Dermis microvascular lymphatic vessel endothelial cell (primary cell): ENCODE measurements at places on chromosomes 16 and 17.

- peak; percentile 73 for DNase-seq
These were observed 1.5 kb downstream of the PHLPP2 start for GRCh38 chr16:71722801-71723536.

GRCh38 chr16:12225806-12226465 is 249.4 kb downstream of the SNX29 start:
- no peak for DNase-seq

DNA sequence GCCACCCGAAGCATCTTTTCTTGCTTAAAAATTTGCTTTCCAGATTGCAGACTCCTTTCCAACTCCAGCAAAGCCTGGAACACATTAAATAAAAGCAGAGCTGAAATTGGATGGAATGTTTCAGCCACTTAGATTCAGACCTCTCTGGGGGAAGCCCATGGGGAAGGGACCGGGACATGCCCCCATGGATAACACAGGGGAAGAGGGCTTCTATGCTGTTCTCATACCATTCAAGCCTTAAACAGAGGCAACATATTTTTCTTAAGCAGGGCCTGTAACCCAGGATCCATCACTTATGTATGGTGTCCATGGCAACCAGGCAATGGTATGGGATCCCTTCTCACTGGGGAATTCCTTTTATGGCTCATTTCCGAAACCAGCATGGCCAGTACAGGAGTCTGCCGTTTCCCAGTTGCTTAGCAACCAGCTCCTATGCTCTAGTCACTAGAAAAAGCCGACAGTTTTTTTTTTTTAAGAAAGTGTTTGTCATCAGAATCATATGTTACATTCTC is 62.0 kb upstream of the MARCHF10 start:
- peak; percentile 16 for DNase-seq

- DNase-seq, result no peak
These were observed 201.7 kb downstream of the NPIPB11 start for GRCh38 chr16:29204806-29205135.

DNA sequence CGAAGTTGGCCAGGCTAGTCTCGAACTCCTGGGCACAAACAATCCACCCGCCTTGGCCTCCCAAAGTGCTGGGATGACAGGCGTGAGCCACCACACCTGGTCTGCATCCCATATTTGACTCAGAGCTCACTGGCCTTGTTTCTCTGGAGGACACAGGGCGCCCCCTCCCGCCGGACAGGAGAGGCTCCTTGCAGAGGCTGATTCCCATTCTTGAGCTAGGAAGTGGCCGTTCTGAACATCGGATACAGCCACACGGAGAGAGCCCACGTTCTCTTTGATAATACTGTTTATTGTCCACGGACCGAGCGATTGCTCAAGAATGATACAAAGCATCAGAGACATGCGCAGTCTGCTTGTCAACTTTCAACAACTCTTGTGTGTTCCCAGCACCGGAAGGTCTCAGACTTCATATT is 12.1 kb upstream of the USP36 start:
- no peak for DNase-seq

- no peak for DNase-seq
These were observed 1.0 kb downstream of the SSTR2 start for GRCh38 chr17:73165616-73166404.

DNA sequence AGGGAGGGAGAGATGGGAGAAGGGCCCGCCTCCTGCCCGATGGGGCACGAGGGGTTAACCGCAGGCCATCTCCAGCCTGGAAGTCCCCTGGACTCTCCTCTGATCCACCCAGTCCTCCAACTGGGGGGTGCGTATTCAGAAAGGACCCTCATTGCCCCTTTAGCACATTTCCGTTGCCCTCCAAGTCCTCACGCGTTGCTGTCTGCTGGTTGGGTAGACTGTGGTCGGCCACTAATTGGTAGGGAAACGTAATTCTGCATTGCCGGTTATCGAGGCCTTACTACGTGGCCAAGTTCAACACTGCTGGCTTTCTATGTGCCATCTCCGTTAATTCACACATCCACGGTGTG is 103.4 kb downstream of the FOXL1 start:
- DNase-seq, result no peak

GRCh38 chr17:55427587-55427882 is 5.9 kb upstream of the MMD start:
- DNase-seq, result no peak

DNA sequence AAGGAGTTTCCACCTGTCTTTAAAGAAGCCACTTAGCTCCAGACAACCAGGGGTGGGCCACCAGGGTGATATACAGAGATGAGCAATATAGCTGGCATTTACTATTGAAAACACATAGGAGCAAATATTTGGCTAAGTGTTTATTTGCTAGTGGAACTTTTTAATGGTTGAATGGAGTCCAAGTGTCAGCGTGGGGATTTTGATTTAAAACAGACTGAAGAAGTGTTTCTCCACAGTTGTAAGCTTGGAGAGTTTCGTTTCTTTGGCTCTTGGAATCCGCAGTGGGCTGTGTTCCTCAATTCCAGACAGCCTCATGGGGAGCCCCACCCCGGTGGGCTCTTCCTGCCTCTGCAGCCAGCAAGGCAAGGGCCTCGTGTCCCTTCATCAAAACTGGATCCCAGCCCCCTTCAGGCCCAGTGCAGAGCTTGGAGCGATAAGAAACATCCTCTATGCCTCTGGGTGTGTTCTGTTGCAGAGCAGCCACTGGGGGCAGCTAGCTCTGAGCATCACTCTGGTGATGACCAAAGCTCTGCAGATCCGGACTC is 36.1 kb downstream of the NOG start:
- DNase-seq, result no peak

DNA sequence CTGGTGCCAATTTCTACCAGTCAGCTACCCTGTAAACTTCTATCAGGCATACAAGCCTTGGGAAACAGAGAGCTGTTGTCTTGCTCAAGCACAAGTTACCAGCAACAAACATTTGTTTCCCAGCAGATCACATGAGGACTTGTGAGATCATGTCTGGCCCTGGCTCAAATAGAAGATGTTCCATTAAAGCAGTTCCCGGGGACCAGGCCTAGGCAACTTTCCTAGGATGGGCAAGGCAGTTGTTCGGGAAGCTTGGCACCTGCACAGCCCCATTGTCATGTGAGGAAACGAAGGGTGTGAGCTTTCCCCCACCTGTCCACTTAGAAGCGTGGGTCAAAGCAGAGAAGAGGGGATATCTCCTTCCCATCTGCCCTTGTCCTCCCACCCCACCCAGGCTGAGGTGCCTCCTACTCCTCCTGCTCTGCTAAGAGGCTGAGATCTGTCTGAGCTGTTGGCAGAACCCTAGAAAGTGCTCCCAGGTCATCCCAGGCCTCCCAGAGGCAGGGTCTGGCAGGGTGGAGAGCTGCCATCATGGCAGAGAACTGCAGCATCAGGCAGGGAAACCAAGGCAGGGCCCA is 11.2 kb upstream of the SLC47A2 start:
- DNase-seq, result peak; percentile 80

DNA sequence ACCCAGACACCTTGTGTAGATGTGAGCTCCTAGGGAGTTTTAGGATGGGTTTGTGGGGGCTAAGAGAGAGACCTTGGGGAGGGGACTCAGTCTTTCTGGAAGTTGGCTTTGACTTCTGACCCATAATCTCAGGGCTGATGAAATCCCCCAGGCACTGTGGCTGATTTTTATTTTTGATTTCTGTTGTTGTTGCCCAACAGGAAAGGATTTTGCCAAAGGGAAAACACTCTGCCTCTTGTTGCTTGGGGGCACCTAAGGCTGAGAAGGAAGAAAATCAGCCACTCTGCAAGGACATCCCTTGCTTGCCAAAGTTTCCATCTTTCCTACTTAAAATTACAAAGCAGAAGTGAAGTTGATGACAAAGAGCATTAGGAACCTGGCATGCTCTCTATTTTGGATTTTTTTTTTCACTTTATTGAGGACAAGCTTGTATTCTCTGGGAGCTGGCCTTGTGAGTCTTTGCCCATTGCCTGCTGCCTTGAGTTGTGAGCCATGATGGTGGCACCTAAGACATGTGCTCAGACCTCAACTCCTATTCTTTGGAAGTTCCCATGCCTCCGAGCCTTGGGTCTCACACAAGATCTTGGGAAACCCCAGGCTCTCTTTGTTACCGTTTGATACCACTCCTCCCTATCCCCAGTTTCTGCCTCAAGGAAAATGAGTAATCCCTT is 3.2 kb upstream of the C1QTNF1 start:
- no peak for DNase-seq

DNA sequence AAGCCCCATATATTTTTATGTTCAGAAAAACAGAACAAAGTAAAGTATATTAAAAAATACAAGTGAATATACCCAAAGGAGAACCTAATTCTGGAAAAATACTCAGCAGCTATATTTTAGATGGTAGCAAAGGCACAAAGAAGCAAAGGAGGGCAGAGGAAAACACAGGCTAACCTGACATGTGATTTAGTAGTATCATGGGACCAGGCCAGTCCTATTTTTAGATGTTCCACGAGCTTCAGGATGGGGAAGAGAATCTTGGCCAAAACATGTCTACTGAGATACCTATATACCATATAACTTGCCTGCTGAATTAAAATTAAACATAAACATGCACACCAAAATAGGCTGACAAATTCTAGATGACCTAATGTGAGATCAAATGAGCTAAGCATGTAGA is 32.9 kb downstream of the SMYD4 start:
- DNase-seq, result peak; percentile 27

DNA sequence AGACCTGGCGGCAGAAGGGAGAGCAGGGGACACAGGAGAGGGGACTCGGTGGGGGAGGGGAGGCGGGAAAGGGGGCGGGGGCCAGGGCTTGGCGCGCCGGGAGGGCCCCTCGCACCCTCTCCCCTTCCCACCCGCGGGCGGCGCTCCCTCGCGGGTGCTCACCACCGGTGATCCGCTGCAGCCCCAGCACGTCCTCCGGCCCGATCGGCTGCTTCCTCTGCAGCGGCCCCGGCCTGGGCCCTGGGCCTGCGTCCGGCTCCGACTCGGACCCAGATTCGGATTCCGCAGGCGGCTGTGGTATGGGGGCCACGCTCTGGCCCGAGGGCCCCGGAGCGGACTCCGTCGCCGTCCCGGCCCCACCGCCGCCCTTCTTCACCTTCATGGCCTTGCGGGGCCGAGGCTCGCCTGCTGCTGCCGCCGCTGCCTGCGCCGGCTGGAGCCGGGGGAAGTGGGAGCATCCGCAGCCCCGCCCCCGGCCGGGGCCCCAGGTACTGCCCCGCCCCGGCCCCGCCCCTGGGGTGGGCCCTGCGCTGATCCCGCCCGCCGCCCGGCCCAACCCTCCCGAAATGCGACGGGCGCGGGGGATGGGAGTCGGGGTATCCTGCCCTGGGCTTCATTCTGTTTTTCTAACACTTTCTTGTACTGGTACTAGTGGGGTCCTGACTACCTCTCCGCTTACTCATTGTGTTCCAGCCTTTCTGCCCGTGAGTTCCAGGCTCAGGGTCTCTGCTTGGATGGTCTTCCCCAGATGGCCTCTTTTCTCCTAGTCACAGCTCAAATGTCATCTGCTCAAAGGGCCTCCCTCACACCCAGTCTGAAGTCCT is at the start of gene UNC119:
TSS of gene UNC119 (minus strand) at position 449 of the 824 bp plus-strand sequence. CDS start at position 382, 67 bp downstream.
- DNase-seq, result peak; percentile 64

DNA sequence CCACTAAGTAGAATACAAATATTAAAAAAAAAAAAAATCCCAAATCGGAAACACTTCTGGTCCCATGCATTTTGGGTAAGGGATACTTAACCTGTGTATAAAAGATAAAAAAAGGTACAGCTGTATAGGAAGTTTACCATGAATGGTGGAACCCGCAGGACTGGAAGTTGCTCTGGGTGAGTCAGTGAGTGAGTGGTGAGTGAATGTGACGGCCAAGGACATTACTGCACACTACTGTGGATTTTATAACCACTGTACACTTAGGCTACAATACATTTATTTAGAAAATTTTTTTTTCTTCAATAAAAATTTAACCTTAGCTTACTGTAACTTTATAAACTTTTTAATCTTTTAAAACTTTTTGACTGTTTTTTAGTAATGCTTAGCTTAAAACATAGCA is 71.3 kb upstream of the BCAR1 start:
- DNase-seq, result peak; percentile 52

GRCh38 chr17:68394608-68395331 is 62.5 kb downstream of the WIPI1 start:
- DNase-seq, result no peak

DNA sequence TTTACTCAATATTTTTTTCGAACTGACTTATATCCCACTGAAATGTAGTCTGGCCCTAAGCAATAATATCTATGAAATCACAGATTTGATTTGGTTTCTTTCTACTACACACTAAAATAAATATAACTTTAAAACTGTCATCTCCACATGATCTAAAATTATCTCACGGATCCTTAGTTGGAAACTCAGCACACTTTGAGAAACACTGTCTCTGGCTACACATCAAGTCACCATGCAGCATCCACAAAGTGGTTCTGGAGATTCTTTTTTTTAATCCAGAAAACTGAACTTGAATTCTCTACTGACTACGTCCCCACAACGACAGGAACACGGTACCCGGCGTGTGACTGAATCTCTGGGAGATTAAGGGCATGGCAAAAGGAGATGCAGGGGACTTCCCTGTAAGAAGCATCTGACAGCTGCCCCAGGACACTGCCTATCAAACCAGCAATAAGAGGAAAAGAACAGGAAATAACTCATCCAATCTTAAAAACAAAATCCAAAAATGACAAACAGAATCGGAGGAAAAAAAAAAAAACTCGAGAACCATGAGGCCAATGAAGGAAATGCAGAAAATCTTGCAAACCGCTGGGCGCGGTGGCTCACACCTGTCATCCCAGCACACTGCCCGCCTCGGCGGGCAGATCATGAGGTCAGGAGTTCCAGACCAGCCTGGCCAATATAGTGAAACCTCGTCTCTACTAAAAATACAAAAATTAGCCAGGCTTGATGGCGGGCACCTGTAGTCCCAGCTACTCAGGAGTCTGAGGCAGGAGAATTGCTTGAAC is 141.0 kb upstream of the RCVRN start:
- DNase-seq, result no peak

GRCh38 chr17:69819316-69820087 is 255.5 kb upstream of the KCNJ16 start:
- DNase-seq, result no peak

DNA sequence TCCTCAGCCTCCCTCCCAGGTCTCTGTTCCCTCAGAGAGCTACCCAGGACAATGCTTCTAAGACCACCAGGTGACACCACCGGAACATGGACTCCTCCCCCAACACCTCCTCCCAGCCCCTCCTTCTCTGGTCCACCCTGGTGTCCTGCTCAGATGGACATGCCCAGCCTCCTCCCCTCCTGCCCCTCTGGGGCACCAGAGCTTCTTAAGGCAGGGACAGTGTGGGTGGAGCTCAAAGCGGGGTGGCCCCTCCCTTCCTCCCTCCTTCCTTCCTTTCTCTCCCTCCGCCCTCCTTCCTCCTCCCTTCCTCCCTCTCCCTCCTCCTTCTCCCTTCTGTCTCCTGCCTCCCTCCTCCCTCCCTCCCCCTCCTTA is 22.7 kb downstream of the TRPV3 start:
- DNase-seq, result no peak

DNA sequence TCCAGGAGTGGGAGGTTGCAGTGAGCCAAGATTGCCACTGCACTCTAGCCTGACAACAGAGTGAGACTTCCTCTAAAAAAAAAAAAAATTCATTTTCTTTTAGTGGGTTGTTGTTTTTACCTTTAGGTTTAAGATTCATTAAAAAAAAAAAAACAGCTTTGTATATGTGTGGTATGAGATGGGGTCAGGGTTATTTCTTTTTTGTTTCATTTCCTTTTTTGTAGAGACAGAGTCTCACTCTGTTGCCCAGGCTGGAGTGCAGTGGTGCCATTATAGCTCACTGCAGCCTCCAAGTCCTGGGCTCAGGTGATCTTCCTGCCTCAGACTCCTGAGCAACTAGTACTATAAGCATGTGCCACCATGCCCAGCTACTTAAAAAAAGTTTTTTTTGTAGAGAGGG is 47.0 kb downstream of the BCAS3 start:
- DNase-seq, result no peak
